ENCODE measurements at places on chromosomes 6 and 20.

DNA sequence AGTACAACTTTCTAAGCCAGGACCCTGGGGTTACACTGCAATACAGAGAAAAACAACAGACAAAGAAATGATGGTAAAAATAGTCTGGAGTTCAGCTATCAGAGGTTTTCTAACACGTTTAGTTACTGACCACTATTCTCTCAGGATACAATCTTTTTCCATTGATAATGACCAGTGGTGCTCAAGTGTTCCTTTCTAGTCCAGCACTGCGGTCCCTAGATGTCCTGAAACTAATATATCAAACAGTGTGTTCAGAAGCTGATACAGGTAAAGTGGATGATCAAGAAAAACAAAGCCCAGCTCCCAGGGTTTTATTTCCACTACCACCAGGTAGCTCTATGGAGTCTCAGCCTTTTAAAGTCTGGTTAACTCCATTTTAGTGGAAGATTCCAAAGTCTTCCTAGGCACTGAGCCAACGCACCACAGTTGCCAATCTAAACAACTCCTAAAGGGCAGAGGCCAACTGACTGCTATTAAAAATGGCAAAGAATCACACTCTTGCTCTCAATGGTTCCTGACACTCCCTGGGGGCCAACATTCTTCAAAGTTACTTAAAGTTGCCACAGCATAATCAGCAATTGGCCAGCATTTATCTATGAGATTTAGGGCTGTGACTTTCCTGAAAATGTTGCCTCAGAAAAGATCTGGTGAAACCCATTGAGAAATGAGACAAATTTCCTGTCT is 38.2 kb downstream of the DZANK1 start:
- no peak for DNase-seq

GRCh38 chr20:30610029-30610693 is 647.3 kb upstream of the DEFB115 start:
- no peak for DNase-seq

GRCh38 chr20:63064310-63064709 is 57.5 kb upstream of the BHLHE23 start:
- no peak for DNase-seq

DNA sequence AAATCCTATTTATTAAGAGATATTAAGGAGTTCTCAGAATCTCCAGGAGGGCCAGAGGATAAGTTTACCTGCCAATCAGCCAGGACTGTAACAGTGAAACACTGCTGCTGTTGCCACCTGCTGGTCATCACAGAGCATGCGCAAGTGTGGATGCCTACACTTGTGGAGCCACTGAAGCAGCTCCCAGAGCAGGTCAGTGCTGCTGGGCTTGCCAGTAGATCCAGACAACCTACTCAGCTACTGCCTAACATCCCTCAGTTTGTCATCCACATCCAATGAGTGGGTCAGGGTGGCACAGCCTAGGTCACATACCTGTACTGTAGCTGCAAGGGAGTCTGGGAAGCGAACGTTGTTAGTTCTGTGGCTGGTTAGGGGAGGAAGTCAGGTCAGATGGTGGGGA is 18.3 kb upstream of the NHSL1 start:
- no peak for DNase-seq

DNA sequence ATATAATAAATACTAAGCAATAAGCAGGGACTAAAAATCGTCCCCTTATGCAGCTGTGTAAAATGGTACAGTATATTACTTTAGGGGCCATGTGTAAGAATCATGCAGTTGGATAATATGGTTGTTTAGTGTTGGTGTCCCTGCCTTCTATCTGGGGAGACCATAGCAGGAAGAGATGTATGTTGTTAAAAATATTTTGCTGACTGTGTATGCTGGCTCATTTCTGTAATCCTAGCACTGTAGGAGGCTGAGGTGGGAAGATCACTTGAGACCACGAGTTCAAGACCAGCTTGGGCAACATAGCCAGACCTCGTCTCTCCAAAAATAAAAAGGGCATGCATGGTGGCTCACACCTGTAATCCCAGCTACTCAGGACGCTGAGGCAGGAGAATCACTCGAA is 5.6 kb downstream of the PANK2 start:
- no peak for DNase-seq

DNA sequence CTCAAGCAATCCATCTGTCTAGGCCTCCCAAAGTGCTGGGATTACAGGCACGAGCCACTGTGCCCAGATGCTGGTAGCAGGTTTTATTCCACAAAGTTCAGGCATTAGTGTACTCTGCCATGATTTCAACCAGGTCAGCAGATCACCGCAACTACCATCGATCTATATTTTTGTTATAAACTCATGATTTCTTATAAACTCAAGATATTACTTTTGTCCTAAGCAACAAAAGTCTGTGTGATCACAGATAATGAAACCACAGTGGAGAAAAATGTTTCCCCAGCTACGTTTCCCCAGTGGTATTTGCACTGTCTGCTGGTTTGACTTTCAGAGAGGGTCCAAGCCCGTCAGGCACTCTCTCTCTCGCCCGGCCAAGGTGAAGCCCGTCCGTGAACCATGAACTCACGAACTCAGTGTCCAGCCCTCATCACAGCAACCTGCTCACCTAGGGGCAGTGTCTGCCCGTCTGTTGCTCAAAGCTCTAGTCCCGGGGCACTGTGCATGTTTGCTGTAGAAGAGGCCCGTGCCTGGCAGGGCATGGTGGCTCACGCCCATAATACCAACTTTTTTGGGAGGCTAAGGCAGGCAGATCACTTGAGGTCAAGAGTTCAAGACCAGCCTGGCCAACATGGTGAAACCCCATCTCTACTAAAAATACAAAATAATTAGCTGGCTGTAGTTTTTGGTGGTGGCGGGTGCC is 7.0 kb downstream of the SLC4A11 start:
- no peak for DNase-seq

GRCh38 chr20:56875052-56875659 is 246.1 kb downstream of the TFAP2C start:
- DNase-seq, result no peak

- DNase-seq, result no peak
Measured at GRCh38 chr6:28769626-28770402, 154.0 kb downstream of the TRIM27 start.

GRCh38 chr20:25188218-25188617 is 7.3 kb upstream of the ENTPD6 start:
- no peak for DNase-seq

GRCh38 chr20:19566226-19566945 is 191.7 kb upstream of the RIN2 start:
- DNase-seq, result no peak

DNA sequence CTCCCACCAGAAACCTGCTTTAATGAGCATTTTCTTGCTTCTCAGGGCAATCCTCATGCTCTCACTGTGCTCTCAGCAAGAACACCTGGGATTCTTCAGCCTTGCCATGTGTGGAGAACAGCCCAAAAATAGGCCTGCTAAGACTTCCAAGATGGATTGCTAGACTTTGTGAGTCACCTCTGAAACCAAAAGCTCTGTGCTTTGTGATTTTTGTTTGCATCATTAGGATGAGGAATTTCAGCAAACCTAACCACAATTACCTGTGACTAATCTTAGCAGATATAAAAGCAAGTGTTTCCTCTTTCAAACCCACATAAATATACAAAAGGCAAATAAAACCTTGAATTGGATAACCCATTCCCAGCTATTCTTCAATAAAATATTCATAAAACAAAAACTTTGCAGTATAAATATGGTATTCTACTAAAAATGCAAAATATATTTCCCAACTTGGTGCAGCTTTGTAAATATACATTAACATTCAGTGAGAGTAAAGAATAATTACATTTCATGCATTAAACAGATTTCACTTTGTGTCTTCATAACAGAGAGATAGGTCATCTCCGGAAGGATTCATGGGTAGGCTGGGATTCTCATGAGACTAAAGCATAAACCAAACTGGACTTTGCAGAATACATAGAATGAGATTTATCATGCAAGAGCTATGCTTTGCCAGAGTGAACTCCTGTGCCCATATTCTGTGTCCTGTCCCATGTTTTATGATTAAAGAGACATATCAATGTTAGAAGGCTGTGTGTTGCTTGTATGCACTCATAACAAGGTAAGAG is 33.5 kb downstream of the TPBG start:
- no peak for DNase-seq

GRCh38 chr6:33949877-33950435 is 146.2 kb upstream of the MLN start:
- no peak for DNase-seq

DNA sequence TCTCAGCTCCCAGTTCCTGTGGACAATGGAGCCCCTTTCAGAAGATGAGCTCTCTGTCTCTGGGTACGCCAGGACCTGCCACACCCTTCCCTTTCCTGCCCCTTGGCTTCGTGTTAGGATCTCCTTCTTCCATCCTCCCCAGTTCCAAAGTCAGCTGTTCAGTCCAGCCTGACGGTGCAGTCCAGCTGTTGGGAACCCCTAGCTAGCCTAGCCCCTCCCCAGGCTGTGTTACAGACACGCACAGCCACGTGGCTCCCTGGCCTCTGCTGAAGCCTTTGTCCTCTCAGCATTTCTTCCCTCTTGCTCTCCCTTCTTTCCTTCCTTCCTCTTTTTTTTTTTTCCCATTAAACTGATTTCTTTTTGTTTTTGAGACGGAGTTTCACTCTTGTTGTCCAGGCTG is 12.4 kb upstream of the TFAP2C start:
- DNase-seq, result no peak

- no peak for DNase-seq
Measured at GRCh38 chr20:24672886-24673677, 203.7 kb downstream of the SYNDIG1 start.

- DNase-seq, result no peak
Measured at GRCh38 chr6:157323966-157324300, 614 bp upstream of the TMEM242 start.

DNA sequence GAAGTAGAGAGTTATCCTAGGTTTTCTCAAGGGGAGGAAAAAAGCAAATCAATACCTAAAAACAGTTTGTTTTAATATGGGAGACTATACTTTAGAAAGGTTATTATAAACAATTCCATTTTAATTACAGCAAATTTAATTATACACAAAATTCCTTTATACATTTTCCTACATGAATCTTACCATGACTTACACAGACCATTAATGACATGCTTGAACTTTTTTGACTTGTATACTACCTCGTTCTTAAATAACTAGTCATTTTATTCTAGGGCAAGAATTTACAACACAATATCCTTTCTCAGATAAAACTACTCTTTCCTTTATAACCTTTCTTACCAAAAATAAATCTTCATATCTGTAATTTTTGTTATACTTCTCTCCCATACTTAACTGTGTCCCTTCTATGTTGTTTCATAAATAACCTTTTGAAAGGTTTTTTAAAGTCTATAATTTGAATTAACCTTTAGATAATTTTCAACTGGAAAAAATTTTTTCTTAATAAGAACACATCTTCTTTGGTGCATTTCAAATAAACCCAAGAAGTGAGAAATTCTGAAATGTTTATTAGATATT is 729.4 kb downstream of the TENT5A start:
- no peak for DNase-seq

DNA sequence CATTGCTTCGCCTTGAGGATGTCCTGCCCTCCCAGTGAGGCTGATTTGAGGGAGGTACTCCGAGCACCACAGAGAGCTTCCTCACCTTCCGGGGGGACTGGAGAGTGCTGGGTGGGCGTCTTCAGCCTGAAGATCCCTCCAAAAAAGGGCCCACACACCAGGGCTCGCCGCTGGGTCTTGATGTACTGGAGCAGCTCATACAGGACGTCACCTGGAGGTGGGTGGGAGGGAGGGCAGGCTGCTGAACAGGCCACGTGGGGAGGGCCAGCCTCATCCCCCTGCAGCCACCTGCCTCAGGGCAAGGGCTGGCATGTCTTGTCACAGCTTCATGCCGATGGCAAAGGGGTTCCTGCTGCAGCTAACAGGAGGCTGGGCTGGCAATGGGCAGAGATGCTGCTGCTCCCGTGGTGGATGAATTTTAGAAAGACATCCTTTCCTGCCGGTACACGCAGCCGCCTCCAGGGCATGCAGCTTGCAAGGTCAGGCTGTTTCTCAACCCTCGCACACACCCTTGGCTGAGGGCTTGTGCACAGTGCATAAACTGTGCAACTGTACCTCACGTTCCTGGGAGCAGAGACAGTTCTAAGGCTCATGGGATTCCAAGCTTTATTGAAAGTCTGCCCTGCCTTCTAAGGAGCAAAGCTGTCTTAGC is 14.0 kb downstream of the ETV7 start:
- no peak for DNase-seq

DNA sequence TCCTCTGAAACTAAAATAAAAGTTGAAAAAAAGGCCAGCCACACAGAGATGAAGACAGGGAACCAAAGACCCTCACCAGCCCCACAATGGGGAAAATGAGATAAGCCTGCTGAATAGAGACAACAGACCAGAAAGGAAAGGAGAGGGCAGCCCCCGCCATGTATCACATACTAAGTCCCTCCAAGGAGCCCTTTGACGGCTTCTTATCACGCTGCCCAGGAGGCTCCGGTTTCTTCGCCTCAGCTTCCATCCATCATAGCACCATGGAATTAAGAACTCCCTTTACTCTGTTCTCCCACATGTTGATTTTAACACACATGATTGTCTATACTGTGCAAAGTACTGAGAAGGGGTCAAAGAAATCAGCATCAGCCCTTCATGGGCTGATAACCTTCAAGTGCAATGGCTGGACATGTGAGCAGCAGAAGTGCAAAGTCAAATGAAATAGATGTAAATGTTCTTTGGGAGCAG is 54.9 kb downstream of the MAP3K5 start:
- no peak for DNase-seq

DNA sequence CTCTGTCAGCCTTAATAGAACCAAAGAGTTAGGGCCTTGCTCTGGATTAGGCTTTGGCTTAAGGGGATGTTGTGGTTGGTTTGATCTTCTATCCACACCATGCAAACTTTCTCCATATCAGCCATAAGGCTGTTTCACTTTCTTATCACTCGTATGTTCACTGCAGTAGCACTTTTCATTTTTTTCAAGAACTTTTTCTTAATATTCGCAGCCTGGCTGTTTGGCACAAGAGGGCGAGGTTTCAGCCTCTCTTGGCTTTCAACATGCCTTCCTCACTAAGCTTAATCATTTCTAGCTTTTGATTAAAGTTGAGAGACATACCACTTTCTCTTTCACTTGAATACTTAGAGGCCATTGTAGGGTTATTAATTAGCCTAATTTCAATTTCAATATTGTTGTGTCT is 193.1 kb downstream of the NRN1 start:
- DNase-seq, result no peak

GRCh38 chr6:108914235-108915022 is 66.2 kb downstream of the ARMC2 start:
- DNase-seq, result no peak

GRCh38 chr6:3390698-3391097 is 66.2 kb downstream of the SLC22A23 start:
- DNase-seq, result no peak

GRCh38 chr6:116400328-116400727 is 29.6 kb downstream of the DSE start:
- DNase-seq, result no peak
